Tibial artery (tissue), 4 donors: ENCODE measurements at places on chromosomes 1 and 21.

GRCh38 chr1:245353915-245354775 lies 199.4 kb downstream of the KIF26B start:
- no peak for DNase-seq

- DNase-seq, result no peak
Measured at GRCh38 chr1:111487133-111487532, 13.3 kb downstream of the C1orf162 start.

- no peak for DNase-seq
Measured at GRCh38 chr1:91557826-91558225, 57.2 kb downstream of the CDC7 start.

- DNase-seq, result no peak
Measured at GRCh38 chr1:116785006-116785405, 30.8 kb downstream of the CD2 start.

DNA sequence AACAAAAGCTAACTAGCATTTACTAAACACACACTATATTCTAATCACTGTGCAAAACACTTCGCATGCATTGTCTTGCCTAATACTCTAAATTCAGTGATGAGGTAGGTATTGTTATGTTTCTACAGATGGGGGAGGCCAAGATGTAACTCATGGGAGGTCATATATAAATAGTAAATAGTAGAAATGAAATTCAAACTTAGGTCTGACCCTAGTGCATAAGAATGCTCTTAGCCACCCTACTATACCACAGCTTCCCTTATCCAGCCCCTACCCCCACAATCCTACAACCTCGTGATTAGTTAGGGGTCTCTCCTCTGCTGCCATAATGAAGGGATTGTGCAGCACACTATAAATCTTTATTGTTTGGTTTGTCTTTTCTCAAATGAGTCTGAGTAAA lies 3.3 kb downstream of the PFDN2 start:
- no peak for DNase-seq

- DNase-seq, result no peak
Measured at GRCh38 chr1:173360487-173361063, 116.6 kb upstream of the PRDX6 start.

DNA sequence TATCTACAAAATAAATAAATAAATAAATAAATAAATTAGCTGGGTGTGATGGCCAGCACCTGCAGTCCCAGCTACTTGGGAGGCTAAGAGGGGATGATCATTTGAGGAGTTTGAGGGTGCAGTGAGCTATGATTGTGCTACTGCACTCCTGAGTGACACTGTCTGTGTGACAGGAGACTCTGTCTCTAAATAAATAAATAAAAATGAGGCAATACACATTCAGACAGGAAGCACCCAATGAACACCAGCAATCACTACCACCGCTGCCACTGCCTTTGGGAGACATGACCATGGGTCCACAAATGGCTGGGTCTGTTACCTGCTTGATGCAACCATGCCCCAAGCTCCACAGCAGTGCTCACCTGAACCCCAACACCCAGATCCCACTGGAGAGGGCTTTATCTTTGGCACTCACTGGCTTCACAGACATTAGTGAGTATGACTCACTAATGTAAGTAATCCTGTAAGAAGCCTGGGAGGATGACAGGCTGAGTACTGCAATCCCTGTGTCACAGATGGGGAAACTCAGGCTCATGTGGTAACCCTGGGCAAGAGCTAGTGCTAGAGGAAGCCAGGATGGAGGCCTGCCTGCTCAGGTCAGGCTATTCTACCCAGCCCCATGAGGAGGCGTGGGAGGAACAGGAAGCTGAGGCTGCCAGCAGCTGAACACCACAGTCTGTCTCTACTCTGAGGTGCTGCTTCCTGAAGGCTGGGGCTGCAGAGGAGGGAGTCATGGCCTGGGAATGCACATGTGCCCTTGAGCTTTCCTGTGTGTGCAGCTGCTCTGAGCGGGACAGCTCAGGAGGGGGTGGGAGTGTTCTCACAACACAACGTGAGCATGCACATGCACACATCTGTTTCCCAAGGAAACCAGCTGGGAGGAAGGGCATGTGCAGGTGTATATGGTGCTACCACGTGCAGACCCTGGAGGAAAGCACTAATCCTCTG lies 43.0 kb downstream of the SLC9A1 start:
- DNase-seq, result peak; percentile 82
